Upper lobe of right lung (tissue), 1 donor: ENCODE measurements at places on chromosomes 5 and 9. TPM values are rescaled to one million over a fixed set of nuclear protein-coding genes. Genes with fewer than 3 reads are reported as not detected.
A peak's percentile ranks its signal among the peaks of the same experiment; 100 is the strongest.

DNA sequence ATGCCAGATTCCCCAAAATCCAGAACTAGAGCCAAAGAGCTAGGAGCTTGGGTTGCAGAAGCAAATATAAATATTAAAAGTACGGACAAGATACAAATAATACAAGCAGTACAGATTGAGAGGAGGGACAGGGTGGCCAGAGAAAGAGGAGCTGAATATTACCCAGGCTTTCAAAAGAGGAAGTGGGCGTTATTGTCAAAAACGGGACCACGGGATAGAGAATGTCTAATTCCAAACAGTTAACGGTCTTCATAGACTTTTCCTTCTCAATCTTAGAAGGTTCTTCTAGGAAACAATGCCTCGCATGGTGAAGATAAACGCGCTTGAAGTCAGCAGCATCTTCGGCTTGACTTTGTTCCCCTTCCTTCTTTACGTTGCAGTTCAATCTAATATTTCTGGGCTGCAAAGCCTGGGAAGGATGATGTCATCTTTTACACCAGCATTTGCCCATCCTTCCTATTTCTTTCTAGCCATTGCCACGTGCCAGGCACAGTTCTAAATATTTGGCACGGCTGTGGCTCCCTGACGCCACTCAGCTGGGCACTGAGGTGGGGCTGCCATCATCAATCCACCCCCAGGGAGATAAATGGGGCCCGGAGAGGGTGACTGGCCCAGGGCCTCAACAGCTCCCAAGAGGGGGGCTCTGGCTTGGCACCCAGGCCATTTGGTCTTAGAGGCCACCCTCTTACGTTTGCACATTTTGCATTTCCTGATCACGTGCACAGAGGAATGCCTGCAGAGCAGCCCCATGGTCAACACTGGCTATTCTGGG is 16.3 kb upstream of the OLFM1 start:
- DNase-seq, result peak; percentile 40

GRCh38 chr9:105069696-105070095 is 141.7 kb upstream of the ABCA1 start:
- no peak for DNase-seq

GRCh38 chr5:171478946-171479775 is 59.7 kb downstream of the FGF18 start:
- DNase-seq, result no peak

DNA sequence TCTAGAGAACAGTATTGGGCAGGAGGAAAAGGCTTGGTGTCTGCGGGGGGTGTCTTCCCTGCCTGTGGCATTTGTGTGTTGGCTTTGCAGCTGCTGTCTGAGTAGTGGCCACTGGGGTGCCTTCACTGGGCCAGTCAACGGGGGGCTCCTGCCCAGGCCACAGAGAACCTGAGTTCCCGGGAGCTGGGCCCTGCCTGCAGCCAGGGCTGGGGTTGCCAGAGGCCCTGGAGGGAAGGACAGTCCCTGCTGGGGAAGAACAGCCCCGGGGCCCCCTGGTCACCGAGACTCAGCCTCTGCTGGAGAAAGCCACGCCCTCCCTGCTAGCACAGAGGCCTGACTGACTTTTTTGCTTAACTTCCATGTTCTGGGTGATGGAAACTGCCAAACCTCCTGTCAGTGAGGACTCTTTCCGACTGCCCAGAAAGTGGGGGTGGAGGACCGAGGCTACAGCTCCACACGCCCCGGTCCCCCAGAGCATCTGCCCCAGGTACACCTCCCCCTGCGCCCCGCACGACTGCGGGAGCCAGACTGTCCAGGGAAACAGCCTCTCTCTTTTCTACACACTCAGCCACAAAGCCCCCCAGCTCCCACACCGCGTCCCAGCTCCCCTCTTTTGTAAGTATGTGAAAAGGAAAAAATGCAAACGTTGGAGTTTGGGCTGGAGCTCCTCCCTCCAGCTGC is 133.4 kb downstream of the DAB2IP start:
- no peak for DNase-seq

- no peak for DNase-seq
Observed at GRCh38 chr5:73420666-73421065, 27.9 kb downstream of the FOXD1 start.

DNA sequence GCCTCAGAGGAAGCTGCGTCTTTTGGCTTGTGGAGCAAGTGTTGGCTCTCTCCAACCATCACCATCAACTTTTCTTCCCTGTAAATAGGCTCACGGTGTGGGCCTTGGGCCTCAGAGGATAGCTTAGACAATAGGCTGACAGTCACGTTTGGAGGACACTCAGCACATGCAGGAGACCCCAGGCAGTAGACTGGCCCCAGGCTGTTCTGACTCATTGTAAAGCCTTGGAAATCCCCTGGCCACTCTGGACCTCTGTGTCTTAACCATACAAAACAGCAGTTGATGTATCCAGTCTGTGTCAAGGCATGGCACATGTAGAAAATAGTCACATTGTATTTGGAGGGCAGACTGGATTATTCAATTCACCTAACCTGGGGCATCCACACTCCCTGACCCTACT is 18.6 kb downstream of the CD74 start:
- DNase-seq, result no peak

DNA sequence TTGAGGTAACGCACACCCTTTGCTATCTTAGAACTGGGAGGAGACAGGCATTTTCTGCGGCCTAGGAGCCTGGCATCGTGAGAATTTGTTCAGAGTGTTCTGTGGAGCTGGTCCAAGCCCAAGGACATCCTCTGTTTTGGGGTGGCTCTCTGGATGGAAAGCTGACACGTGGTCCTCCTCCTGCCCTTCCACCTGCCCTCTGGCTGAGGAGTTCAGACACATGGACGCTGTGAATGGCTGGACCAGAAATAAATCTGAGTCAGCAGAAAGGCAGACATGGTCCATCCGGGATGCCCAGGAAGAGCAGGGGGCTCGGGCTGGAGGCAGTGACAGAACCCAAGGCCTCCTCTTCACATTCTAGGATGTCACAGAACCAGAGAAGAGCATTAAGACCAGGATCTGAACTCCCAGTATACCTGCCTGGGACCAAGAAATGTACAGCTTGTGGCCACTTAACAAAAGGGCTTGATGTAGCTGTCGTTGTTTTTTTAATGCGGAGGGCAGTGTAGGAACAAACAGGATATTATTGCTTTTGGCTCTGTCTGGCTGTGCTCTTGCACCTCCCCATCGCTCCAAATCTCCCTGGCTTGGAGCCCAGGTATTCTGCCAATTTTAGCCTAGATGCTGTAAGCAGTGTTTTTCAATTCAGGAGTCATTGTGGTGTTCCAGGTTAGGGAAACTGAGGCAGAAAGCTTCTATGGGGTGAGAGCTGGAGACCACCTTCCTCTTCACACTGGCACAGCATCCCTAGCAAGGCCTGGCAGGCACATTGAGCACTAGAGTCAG is 2.4 kb downstream of the CKMT2 start:
- DNase-seq, result no peak

The TRIM7 gene
- 4.9 TPM for total RNA-seq
